ENCODE measurements at places on chromosomes 1 and 21. TPM values are rescaled to one million over a fixed set of nuclear protein-coding genes. Genes with fewer than 3 reads are reported as not detected.

The SLC44A3 gene
- 9.3 TPM for total RNA-seq

The OR10J1 gene
- not detected for total RNA-seq

- DNase-seq, result no peak
Observed at GRCh38 chr1:89631816-89632656, 884 bp upstream of the LRRC8C start.

DNA sequence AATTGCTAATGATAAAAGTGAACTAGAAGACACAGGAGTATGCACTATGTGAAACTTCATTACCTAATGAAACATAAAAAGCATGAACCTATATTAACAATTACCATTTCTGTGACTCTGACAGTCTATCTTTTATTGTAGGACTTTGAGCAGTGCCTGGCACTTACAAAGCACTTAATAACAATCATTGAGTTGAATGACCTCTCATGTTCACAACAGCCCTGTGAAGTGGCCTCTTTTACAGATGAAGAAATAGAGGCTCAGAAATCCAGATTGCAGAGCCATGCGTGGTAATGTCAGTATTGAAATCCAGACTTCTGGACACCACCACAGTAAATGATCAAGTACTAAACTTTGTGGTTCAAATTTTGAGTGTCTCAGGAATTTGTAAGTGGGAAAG is 326.4 kb downstream of the NTNG1 start:
- DNase-seq, result no peak

DNA sequence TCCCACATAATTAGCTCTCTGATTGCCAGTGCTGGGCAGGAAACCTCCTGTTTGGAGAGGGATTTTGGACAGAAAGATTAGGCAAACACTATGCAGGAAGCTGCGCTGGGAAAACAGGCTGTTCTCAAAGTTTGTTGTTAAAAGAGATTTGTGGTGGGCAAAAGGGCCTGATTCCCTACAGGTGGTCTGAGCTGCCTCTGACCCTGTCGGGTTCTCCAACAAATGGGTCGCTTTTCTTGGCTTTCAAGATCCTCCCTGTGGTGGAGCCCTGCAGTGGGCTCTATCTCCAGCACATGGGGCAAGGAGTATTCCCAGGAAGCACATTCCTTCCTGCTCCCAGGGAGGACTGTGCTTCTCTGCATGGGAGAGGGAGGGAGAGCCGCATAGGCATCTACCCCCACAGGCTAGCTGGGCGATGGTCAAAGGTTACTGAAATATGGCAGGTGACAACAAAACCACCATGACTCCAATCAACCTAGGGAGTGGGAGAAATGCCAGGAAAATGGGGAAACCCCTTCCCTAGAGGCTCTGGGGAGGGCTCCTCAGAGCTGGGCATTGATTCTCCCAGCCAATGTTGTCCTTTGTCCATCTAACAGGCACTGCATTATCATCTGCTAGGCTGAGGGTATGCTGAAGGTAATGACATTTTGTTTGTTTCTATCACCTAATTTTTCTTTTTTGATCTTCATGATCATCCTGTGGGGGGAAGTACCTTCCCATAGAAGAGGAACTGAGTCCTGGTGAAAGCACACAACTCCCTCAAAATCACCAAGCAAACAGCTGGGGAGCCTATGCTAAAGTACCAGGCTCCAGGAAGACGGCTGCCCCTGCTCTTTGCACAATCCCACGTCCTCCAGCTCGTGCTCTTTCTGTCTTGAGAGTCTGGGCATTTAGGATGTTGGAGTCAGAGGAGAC is 85.3 kb downstream of the PLXNA2 start:
- no peak for DNase-seq

DNA sequence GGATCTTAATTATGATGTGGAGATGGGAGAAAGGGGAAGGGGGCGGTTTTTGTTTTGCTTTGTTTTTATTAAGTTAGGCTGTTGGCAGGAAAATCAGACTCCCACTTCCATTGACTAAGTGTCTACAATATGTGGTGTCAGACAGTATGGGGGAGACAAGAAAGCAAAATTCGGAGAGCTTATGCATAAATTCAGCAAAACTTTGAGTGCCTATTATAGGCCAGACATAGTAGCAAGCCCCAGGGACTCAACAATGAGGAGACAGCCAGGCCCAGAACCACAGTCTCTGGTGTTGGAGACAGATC is 835 bp upstream of the TSPAN2 start:
- no peak for DNase-seq

- no peak for DNase-seq
Observed at GRCh38 chr1:53656747-53657530, 82.0 kb downstream of the GLIS1 start.

DNA sequence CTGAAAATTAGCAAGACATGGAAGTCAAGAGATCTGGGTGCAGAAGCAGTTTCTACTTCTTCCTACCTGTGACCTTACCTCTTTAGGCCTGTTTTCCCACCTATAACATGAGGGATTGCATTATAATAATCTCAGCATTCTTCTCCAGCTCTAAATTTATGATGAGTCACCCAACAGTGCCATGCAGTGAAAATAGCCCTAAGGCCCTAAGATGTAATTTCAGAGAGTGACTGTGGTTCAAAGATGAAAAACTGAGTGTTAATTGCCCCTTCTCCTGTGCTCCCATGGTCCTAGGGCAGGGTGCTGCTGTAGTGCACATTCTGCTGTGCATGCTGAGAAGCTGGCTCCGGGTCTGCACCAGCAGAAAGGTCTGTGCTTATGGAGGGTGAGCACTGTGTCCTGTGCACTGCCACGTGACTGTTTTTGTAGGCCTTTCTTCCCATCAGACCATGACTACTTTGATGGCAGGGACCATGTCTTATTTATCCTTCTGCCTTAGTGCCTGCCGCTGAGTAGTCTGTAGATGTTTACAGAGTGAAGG is 29.7 kb downstream of the JUN start:
- no peak for DNase-seq

- DNase-seq, result peak; percentile 42
Observed at GRCh38 chr21:37974081-37974480, 57.8 kb upstream of the KCNJ6 start.

DNA sequence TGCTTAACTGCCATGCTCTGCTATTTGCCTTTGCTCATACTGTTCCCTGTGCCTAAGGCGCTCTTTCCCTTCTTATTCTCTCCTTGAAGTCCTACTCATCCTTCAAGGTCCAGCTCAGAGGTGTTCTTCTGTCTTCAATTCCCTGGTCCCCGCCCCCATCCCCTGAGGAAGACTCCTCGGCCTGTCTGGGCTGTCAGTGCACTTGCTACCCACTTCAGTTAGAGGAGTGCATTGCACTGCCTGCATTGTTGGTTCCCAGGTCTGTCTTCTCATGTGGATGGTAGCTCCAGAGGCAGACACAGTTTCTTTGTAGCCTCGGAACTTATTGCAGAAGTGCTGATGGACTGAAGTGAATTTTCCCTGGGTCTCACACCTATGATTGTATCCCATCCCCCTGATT is 194.0 kb downstream of the C1orf94 start:
- no peak for DNase-seq

Measured in epithelial cell of proximal tubule (primary cell).